ENCODE measurements at places on chromosomes 11 and 22. TPM values are rescaled to one million over a fixed set of nuclear protein-coding genes. Genes with fewer than 3 reads are reported as not detected.

B4GALNT4 gene
- total RNA-seq = 14.0 TPM

TMPRSS5 gene
- total RNA-seq = 0.13 TPM

CASP5 gene
- total RNA-seq = not detected

C11orf86 gene
- total RNA-seq = 73.3 TPM
